Left kidney (tissue), 8 donors: ENCODE measurements at places on chromosomes 4 and X. TPM values are rescaled to one million over a fixed set of nuclear protein-coding genes. Genes with fewer than 3 reads are reported as not detected.

DNA sequence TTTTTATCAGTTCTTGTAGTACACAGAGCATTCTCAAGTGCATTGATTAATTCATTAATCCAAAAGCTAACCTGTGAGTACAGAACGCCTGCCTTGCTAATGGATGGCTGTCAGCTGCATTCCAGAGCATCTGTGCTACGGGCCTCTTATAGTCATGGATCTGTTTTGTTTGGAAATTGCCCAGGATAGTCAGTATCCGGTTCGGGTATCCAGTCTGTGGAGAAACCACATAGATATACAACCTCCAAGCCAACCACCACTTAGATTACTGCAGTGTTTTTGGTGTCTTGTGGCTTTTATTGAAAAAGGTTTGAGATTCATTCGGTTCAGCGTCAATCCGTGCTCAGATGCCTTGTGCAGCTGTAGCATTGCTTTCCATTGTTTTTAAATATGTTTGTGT, 4.0 kb downstream of the LAP3 start:
- DNase-seq: no peak

DNA sequence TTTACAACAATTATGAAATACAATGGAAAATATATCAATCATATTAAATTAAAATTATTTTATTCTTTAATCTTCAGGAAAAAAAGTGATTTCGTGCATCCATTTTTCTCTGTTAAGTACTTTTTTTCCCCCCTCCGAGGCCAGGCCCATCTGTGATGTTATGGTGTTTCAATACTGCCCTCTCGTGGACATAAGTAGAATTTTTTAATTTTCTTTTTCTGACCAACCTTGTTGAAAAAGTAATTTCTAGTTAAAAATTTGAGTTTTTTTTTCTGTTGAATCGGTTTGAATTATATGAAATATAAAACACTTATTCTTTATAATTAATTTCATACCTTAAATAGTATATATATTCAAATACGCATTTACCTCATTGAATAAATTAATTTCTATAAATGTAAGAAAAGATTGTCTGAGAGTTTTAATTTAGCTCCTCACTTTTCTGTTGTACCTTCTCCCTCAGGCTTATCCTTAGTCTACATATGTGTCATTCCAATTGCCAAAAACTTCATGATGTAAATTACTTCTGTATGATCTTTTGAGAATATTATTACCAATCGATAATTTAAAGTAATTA, 175.8 kb upstream of the TECRL start:
- DNase-seq: peak; percentile 29

DNA sequence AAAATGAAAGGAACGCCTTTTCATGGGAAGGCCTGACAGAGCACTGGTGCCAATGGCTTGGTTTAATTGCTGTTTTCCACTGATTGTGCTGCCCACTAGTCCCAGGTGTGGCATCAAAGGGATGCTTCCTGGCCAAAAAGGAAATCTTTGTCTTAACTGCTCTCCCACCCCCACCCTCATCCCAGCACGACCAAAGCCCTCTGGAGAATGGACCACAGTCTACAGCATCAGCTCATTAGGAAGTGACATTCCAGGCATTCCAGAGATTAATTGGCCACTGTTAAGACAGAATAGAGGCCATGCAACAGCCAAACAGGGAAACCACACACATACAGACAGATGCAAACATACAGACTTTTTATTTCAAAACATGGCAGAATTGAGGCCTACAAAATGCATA, 143.2 kb downstream of the LHFPL1 start:
- DNase-seq: no peak

- no peak for DNase-seq
Measured at GRCh38 chr4:146458594-146458993, 63.1 kb downstream of the SLC10A7 start.

DNA sequence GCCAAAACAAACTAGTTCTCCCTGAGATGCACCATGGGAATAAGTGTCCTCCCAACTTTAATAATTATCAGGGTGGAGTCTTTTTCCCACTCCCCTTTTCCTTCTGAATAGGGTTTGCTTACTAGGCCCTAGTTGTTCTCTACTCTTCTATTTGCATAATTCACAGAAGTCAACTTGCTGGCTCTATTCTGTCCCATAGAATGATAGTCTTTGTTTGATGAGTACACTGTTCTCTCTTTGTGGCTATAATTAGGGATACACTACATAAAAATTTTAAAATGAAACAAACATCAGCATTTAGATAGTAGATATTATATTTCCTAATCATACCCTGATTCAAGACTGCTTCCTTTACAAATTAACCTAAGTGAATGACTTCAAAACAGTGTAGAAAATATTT, 10.3 kb downstream of the PDHA2 start:
- no peak for DNase-seq

GRCh38 chrX:42219231-42219630, 295.9 kb upstream of the CASK start:
- no peak for DNase-seq

DNA sequence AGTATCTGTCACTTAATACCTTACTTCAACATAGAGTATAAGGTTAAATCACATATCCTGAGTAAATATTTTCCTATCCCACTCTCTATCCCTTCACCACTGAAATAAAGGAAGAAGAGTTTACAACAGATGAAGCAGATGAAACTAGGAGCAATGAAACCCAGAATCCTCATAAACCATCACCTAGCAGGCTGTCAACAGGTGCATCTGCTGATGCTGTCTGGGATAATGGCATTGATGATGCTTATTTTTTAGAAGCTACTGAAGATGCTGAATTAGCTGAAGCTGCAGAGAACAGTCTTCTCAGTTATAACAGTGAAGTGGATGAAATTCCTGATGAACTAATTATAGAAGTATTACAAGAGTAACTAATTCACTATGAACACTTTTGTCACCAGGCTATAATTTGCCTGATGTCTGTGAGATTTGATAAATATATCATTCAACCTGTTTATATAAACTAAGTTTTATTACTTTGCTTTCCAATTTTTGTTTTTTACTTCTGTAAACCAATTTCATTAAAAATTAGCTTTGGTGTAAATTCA, 39.4 kb downstream of the CENPU start:
- DNase-seq: no peak

- no peak for DNase-seq
Measured at GRCh38 chrX:56789518-56790070, 60.6 kb downstream of the NBDY start.

- DNase-seq: no peak
Measured at GRCh38 chr4:154467886-154468285, 23.7 kb downstream of the DCHS2 start.

GRCh38 chr4:113026556-113026955, 22.9 kb upstream of the ANK2 start:
- DNase-seq: no peak

- no peak for DNase-seq
Measured at GRCh38 chr4:36038491-36038890, 205.8 kb downstream of the ARAP2 start.

DNA sequence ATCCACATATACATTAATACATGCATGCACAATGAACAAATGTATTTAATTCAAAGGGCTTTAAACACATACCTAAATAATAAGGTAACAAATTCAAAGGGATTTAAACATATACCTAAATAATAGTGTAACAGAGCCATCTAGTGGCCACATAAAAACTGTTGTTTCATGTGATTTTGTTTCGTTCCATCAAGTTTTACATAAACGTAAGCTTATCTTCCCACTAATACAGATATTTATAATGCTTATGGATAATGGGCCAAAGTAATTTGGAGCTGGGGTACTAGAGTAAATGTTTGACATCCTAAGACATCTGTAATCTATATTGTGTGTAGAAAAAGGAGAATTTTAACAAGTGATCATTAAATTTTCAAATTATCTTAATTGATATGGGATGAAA, 82.3 kb downstream of the PRSS12 start:
- DNase-seq: peak; percentile 60

- DNase-seq: no peak
Measured at GRCh38 chrX:77561372-77561771, 114.2 kb downstream of the FGF16 start.

GRCh38 chr4:69054578-69055200, 41.6 kb upstream of the UGT2B7 start:
- DNase-seq: no peak

GRCh38 chrX:149151805-149152757, 353.0 kb downstream of the IDS start:
- DNase-seq: no peak

DNA sequence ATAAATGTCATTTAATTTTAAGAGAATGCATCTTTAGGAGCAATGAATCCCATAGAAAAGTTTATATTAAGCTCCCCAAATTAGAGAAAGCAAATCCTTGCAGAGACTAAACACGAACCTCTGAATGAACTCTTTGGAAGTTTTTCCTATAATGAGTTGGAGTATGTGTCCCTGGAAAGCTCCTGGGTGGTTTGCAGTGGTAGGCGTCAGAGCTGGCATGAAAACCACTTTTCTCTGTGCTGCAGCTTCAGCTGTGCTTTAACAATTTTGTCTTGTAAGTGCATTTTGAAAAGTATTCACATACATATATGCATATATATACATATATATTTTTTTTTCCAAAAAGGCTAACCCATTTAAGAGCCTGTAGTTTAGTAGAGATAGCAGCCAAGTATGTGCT, 148.7 kb upstream of the TBC1D9 start:
- DNase-seq: no peak

- DNase-seq: no peak
Measured at GRCh38 chr4:22587253-22587652, 71.4 kb upstream of the ADGRA3 start.

GRCh38 chr4:23947826-23948225, 58.0 kb upstream of the PPARGC1A start:
- DNase-seq: no peak

DNA sequence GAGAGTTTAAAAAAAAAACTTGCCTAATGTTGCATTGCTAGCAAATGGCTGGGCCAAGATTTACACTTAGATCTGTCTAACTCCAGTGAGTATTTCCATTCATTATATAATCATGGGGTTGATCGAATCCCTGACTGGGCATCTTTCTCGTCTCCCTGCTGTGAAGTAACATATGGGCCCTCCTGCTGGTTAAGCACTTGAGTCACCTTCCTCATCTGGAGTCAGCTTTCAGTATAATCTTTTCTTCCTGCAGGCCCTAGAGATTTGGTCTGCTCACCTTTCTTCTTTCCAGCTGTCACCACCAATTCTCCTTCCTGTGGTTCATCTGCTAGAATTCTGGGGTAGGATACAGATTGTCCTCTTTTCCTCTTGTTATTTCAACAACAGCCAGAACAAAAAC, 41.6 kb downstream of the TIGD2 start:
- no peak for DNase-seq

DNA sequence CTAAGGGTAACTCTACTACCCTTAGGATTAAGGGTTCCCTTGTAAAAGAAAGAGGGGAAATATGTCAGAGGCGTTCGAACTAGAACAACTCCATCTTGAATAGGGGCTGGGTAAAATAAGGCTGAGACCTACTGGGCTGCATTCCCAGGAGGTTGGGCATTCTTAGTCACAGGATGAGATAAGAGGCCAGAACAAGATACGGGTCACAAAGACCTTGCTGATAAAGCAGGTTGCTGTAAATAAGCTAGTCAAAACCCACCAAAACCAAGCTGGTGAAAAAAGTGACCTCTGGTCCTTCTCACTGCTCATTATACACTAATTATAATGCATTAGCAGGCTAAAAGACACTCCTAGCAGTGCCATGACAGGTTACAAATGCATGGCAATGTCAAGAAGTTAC, 922.0 kb downstream of the DMD start:
- no peak for DNase-seq

GRCh38 chr4:70749313-70749712, 27.5 kb downstream of the RUFY3 start:
- DNase-seq: no peak

- DNase-seq: no peak
Measured at GRCh38 chr4:61182915-61183314, 17.2 kb upstream of the ADGRL3 start.

DNA sequence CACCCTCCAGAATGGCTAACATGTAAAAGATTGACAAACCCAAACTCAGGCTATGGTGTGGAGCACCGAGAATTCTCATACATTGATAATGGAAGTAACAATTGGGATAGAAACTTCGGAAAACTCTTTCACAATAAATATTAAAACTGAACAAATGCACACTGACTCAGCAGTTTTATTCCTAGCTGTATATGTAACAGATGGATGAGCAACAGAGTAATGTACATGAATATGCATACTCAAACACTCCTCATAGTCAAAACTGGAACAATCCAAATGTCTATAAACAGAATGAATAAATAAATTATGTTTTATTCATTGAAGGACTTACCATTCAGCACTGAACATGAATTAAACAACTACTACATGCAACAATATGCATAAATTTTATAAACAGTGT, 37.1 kb upstream of the PDE5A start:
- no peak for DNase-seq

- no peak for DNase-seq
Measured at GRCh38 chr4:73683033-73683432, 57.3 kb upstream of the CXCL8 start.

GRCh38 chrX:134737061-134737460, 78.8 kb upstream of the PLAC1 start:
- no peak for DNase-seq

DNA sequence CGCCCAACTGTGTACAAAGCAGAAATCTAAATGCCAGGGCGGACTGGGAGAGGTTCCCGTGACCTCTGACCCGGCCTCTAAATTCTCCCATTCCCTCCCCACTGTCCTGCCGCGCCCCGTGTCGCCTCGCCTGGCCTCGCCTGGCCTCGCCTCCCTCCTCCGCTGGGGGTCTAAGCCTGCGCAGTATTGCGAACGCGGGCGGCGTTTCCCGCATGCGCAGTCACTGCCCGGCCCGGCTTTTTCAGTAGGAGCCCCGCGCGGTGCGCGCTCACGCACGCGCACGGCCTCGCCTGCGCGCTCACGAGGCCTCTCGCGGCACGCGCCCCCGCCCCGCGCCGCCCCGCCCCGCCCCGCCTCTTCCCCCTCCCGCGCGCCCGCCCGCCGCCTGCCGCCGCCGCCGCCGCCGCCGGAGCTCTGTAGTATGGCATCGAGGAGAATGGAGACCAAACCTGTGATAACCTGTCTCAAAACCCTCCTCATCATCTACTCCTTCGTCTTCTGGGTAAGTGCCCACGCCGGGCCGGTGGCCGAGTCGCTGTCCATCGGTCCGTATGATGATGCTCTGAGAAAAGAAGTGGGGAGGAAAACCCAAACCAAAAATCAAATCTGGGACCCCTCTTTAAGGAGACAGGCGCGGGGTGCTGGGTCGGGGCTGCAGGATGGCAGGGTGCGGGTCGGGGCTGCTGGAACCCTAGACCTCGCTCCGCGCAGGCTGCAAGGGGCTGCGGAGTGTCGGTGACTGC, at the start of gene TSPAN7:
TSS of gene TSPAN7 (plus strand) at position 417 of the 743 bp plus-strand sequence. CDS start at position 422, 5 bp downstream.
- peak; percentile 61 for DNase-seq

DNA sequence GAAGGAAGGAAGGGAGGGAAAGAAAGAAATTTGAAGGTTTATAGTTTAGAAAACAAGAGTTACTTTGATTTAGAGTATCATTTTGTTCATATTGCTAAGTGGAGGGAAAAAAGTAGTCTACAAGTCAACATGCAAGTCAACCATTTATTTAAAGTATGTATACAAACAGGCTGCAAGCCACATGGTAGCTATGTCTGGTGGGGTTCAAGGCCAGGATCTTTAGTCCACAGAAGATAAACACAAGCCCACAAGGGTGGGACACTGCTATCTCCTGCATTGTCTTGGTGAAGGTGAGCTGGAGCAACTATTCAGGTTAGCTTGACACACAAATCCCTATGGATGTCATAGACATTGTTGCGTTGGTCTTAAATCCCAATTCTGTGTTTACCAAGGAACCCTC, 71.4 kb downstream of the ABCG2 start:
- DNase-seq: no peak

GRCh38 chrX:65772842-65773241, 105.4 kb downstream of the MSN start:
- DNase-seq: no peak

SMIM43 gene
- 0.47 TPM for polyA plus RNA-seq

TMSB15A gene
- polyA plus RNA-seq: 80.4 TPM

TRPC5OS gene
- polyA plus RNA-seq: 0.13 TPM

C4orf50 gene
- 0.02 TPM for polyA plus RNA-seq

HEPH gene
- 53.6 TPM for polyA plus RNA-seq

CPLX1 gene
- polyA plus RNA-seq: 1.7 TPM
